ENCODE measurements at places on chromosomes 1 and 21.
A peak's percentile ranks its signal among the peaks of the same experiment; 100 is the strongest.

DNA sequence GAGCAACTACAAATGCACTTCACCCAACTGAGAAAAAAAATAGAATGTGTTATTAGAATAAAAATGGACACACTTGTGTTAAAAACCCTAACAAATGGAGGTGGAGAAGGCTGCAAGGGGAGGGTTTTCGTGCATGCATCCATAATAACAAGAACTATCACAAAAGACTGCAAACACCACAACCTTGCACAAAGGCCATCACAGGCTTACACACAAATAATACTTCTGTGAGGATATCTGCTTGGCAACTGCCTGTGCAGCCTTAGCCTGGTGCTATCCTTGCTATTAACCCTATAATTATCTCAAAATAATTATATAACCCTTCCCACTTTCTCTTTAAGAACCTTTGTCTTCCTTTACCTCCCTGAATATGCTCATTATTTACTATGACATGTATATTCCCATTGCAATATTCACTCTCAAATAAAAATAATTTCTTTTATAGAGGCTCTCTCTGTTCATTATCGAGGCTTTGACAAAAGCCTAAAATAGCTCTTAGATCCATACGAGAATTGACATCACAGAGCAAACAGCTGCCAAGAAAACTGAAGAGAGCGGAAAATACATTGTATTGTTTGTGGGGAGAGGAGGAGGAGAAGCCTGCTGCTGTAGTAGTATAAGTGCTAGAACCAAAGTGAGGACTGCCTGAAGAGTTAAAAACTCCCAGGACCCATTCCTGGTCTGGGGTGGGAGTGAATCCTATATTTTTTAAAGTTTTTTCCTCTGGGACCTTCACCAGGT, 1768.7 kb downstream of the BRINP3 start:
- H3K27me3 ChIP-seq = no peaks in the 10 kb centered on the region
- H3K4me3 ChIP-seq = no peak overlapping the region
- H3K36me3 ChIP-seq = no peaks in the 10 kb centered on the region
- no peak for DNase-seq

DNA sequence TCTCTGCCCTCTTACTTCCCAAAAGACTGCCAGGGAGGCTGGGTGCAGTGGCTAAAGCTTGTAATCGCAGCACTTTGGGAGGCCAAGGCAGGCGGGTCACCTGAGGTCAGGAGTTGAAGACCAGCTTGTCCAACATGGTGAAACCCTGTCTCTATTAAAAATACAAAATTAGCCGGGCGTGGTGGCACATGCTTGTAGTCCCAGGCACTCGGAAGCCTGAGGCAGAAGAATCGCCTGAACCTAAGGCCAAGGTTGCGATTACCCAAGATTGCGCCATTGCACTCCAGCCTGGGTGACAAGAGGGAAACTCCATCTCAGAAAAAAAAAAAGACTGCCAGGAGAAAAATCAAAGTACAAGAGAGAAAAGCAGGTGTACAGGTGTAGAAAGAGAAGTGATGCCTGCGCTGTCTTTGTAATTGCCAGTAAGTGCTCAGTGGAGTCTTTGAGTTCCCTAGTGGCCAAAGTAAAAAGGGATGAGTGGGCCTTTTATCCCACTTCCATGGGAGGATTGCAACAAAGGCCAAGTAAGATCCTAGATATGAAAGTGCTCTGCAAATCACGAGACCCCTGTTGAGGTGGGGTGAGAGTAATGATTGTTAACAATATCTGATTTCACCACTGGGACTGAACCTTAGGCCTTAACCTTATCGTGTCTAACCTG, 94.7 kb upstream of the WNT4 start:
- no peak overlapping the region for H3K4me3 ChIP-seq
- peaks cover 15% of the 10 kb centered on the region for H3K27me3 ChIP-seq
- no peak for DNase-seq
- no peak overlapping the region for H3K27ac ChIP-seq

DNA sequence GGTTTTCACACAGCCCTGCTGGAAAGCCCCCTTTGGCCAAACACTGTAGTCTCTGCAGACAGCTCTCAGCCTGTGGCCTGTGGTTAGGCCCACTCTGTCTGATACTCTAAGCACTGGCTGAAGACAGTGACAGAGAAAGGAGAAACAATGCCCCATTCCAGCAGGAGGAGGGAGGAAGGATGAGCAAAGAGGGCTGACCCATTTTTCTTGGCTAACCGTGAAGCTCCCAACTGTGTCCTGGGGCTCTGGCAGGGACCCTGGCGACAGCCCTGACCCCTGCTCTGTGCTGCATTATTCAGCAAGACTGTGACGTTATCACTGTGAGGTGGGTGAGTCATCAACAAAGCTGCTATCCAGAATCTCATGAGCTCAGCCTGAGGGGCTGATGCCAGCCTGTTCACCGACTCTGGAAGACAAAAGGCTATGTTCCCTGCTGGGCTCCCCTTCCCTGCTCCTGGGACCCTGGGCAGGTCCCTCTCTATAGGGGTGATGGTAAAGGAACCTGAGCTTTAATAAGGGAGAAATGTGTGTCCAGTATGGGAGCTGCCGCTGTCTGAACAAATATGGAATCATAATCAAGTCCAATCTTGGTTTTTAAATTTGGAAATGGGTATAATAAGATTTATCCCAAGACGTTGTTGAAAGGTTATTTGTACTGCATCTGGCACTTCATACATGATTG, 107.0 kb downstream of the RHOU start:
- H3K27me3 ChIP-seq = no peaks in the 10 kb centered on the region
- DNase-seq = peak; percentile 45
- peaks cover 17% of the 10 kb centered on the region for H3K4me1 ChIP-seq

- H3K4me3 ChIP-seq = no peak overlapping the region
- H3K27ac ChIP-seq = no peak overlapping the region
- no peaks in the 10 kb centered on the region for H3K27me3 ChIP-seq
- no peaks in the 10 kb centered on the region for H3K4me1 ChIP-seq
- no peaks in the 10 kb centered on the region for H3K36me3 ChIP-seq
These were observed 59.3 kb downstream of the IGSF21 start for GRCh38 chr1:18166929-18167328.

DNA sequence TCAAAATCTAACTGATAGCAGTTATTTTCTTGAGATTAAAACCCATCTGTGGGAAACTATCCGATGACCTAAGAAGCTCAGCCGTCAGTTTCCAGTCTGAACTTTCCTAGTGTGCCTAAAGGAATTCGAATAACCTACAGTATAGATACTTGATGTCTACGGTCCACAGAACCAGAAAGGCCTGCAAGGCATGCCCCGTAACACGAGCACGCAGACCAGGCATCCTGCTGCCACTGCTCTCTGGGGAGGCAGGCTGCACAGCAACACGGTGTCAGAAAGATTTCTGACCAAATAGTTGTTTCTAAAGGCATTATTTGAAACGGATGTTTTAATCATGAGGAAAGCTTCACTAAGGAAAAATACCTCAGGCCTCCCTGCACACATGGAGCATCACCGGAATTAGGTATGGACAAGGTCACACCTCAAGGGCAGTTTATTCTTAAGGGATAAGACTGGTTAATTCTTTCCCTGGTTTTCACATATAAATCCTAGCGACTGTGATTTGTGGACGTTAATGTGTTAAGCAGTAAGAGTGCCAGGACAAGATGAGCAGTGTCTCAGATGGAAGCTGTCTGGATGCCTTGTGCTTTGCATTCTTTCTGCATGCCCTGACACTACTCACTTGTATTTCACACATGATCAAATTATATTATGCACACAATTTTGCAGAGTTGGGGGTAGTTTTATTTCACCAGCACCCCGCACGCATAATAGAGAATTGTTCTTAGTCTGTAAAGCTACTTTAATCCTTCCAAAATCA, 49.0 kb upstream of the NADK start:
- H3K36me3 ChIP-seq = peaks cover 18% of the 10 kb centered on the region
- H3K4me3 ChIP-seq = no peak overlapping the region
- H3K4me1 ChIP-seq = peaks cover 15% of the 10 kb centered on the region
- no peak for DNase-seq
- H3K27me3 ChIP-seq = no peaks in the 10 kb centered on the region
- no peak overlapping the region for H3K27ac ChIP-seq

- H3K4me3 ChIP-seq = peak overlapping the region; percentile 45
- peaks cover 7% of the 10 kb centered on the region for H3K4me1 ChIP-seq
These were observed 788 bp downstream of the ISG15 start for GRCh38 chr1:1013922-1014648.

DNA sequence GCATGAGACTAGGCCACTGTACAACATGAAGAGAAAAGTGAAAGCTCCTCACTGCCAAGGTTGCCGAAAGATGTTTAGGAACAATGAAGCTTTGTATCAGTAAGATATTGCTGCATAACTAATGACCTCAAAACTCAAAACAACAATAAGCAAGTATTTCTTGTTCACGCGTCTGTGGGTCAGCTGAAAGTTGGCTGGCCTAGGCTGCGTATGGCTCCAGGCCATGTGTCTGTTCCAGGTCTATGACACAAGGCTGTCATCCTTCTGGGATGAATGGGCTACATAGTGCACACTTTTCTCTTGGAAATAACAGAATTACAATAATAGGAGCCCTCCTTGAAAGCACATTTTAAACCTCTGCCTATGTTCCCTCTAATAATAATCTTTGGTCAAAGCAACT, 515.9 kb downstream of the PLPP3 start:
- no peak overlapping the region for H3K4me3 ChIP-seq
- DNase-seq = no peak
- H3K36me3 ChIP-seq = no peaks in the 10 kb centered on the region
- no peaks in the 10 kb centered on the region for H3K4me1 ChIP-seq
- H3K27me3 ChIP-seq = no peaks in the 10 kb centered on the region

GRCh38 chr1:20885121-20885520, 98.0 kb upstream of the HP1BP3 start:
- no peaks in the 10 kb centered on the region for H3K27me3 ChIP-seq
- no peak for DNase-seq
- H3K36me3 ChIP-seq = peaks cover 17% of the 10 kb centered on the region
- no peak overlapping the region for H3K4me3 ChIP-seq
- H3K4me1 ChIP-seq = no peaks in the 10 kb centered on the region
- no peak overlapping the region for H3K27ac ChIP-seq

DNA sequence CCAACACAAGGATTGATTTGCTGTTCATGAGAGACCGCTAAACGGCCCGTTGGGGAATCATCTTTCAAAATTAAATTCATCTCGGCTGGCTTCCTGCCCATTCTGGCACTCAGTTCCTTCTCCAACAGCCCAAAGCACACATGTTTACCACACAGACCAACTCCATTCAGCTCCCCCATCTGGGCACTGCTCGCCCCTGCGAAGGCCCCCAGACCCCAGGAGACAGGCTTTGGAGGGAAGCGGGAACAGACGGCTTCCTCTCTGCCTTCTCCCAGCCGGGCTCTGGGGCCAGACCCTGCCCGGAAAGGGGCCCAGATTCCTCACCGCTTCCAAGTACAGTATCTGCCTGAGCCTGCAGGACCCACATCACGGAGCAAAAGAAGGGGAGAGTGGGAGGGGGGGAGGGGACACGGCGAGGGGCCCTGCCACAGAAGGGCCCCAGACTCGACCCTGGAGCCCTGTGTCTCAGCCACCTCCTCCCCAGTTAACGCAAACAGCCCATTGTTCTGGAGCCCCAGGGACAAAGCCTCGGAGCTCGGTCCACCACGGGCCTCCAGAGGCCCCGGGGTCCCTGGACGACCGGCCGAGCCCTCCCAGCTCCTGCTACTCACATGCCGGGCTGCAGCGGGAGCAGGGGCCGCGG, 660 bp downstream of the MEGF6 start:
- H3K27me3 ChIP-seq = no peaks in the 10 kb centered on the region
- DNase-seq = peak; percentile 69
- H3K4me3 ChIP-seq = peak overlapping the region; percentile 54
- H3K36me3 ChIP-seq = no peaks in the 10 kb centered on the region
- no peak overlapping the region for H3K27ac ChIP-seq

GRCh38 chr1:183191833-183192232, 5.8 kb downstream of the LAMC2 start:
- DNase-seq = no peak
- peak overlapping the region; percentile 51 for H3K27ac ChIP-seq
- no peak overlapping the region for H3K4me3 ChIP-seq

- no peak overlapping the region for H3K27ac ChIP-seq
- peaks cover 12% of the 10 kb centered on the region for H3K36me3 ChIP-seq
- H3K4me1 ChIP-seq = no peaks in the 10 kb centered on the region
- H3K27me3 ChIP-seq = no peaks in the 10 kb centered on the region
- no peak for DNase-seq
These were observed 6.7 kb downstream of the EFNA4 start for GRCh38 chr1:155070158-155070621.

GRCh38 chr1:154583773-154584172, 16.2 kb downstream of the CHRNB2 start:
- peaks cover 97% of the 10 kb centered on the region for H3K36me3 ChIP-seq
- no peak overlapping the region for H3K27ac ChIP-seq
- H3K4me1 ChIP-seq = no peaks in the 10 kb centered on the region
- H3K27me3 ChIP-seq = no peaks in the 10 kb centered on the region
- DNase-seq = no peak
- H3K4me3 ChIP-seq = no peak overlapping the region

DNA sequence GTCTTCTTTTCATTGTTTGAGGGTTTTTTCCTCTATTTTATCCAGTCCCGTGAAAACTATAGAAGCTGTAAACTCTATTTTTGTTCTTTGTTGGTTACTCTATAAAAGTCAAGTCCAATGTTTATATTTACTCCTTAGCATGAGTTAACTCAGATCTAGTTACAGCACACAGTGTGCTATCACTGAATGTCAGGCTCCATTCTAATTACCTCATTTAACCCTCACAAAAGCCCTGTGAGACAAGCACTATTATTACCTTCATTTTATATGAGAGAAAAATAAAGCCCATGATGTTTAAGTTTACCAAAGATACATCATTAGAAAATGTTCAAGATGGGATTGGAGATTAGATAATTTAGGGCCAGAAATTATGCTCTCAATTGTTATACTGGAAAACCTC, 251.4 kb upstream of the SNX7 start:
- H3K27ac ChIP-seq = no peak overlapping the region
- no peak for DNase-seq
- H3K27me3 ChIP-seq = no peaks in the 10 kb centered on the region
- peaks cover 18% of the 10 kb centered on the region for H3K4me1 ChIP-seq
- H3K36me3 ChIP-seq = no peaks in the 10 kb centered on the region
- H3K4me3 ChIP-seq = no peak overlapping the region

DNA sequence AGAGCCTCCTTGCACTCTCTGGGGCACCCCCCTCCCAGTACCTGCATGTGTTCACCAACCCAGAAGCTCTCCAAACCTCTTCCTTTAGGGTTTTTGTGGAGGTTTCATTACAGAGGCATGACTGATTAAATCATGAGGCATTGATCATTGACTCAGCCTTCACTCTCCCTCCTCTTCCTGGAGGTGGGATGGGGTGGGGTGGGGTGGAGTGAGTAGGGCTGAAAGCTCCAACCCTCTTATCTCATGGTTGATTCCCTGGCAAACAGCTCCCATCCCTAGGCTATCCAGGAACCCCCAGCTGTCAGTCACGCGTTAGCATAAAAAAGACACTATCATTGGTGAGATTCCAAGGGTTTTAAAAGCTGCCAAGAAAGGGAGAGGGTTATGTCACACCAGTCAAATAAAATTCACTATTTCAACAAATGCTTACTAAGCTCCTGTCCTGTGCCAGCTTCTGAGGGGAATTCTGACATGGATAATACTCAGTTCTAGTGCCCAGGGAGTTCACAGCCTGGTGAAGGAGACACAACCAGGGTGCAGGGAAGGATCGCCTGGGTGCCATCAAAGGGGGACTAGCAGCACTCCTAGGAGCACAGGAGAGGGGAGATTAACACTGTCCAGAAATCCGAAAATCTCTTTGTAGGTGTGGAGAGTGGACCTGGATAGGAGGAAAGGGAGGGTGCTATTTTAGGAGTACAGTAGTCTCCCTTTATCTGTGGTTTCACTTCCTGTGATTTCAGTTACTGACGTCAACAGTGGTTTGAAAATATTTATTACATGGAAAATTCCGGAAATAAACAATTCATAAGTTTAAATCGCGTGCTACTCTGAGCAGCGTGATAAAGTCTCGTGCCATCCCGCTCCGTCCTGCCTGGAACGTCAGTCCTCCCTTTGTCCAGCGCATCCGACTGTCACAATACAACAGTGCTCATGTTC, 6.8 kb upstream of the IL24 start:
- H3K27me3 ChIP-seq = peaks cover 5% of the 10 kb centered on the region
- no peak for DNase-seq
- H3K36me3 ChIP-seq = no peaks in the 10 kb centered on the region
- H3K27ac ChIP-seq = no peak overlapping the region
- no peak overlapping the region for H3K4me3 ChIP-seq

Data from SK-N-SH (cell line).